NCI-H510A (cell line): ENCODE measurements at places on chromosomes 7 and 10.

DNA sequence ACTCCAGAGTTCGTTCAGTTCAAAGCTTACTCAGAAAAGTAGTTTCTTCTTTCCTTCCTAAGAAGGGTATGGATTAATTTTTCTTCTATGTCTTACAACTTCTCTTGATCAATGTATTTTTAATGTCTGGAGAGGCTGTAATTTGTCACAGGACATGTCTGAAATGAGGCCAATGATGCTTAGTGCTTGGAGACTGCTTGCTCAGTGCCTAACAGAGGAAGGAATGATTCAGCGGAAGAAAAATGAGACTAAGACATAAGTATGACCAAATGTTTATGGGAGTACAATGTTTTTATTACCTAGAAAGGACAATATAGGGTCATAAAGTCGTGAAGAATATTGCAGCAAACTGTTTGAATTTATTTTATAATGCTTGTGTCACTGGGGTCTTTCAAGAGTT is 43.3 kb downstream of the GPR37 start:
- no peak for DNase-seq

- no peak for DNase-seq
These were observed 238.9 kb downstream of the ACTR3B start for GRCh38 chr7:152998420-152998819.

DNA sequence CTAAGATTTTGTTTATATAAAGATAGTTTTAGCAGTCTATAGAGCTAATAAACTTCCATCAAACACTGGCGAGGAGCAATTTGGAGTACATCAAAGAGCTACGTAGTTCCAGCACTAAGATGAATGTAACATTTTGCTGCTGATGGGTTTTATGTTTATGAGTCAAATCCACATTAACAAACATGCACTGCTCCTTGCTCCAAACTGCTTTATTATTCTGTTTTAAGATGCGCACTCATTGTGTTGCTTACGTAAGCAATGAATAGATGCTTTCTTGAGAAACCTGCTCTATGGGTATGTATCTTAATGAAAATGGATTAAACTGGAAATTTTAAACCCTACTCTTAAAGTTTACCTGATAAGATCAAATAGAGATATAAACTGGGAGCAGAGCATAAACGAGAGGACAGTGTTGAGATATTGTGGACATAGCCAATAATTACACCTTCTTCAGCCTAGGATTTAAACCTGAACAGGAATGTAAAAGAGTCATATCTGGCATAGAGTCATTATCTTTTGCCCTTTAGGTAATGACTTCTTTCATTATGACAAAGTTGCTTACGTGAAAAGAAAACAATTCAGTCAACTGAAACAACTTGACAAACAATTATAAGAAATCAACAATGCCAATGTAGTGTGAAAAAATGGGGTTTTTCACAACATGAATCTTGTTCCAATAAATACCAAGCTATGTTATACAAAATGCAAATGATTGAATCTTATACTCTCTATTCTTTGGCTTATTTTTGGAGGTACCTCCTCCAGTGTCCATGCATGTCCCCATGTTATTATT is 153.5 kb upstream of the MTPN start:
- DNase-seq = no peak

GRCh38 chr7:99409192-99409572 is 413 bp downstream of the BUD31 start:
- DNase-seq = no peak

DNA sequence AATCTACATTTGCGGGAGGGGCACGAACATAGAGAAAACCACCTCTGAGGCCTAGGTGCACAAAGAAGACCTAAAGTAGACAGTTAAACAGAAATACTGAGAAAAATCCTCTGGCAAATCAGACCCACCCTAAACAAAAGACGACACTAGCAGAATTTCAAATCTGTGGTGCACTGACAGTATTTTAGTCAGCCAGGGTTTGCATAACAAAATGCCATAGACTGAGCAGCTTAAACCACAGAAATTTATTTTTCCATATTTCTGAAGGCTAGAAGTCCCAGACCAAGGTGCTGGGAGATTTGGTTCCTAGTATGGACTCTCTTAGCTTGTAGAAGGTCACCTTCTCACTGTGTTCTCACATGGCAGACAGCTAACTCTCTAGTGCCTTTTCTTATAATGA is 26.3 kb downstream of the IPMK start:
- no peak for DNase-seq

GRCh38 chr10:85618841-85619240 is 747.8 kb downstream of the GRID1 start:
- no peak for DNase-seq

DNA sequence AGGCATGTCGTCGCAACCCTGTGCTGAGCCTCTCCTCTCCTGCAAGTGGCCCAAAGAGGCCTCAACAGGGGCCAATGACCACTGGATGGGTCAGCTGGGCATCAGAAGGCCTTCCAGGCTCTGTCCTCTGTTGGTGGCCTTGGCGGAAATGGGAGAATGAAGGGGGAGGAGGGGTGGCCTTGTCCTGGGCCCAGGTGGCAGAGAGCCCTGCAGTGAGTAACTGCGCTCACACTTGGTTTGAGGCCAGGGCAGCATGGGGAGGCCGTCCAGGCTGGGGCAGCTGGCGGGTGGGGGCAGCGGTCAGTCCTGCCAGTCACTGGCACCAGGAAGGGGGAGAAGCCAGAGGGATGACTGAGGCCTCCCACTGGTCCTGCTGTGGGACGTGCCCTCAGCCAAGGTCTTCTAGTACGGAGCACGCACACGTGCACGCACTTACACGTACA is 59.8 kb downstream of the LHPP start:
- no peak for DNase-seq

- DNase-seq = no peak
These were observed 85.2 kb downstream of the SORBS1 start for GRCh38 chr10:95475827-95476468.

DNA sequence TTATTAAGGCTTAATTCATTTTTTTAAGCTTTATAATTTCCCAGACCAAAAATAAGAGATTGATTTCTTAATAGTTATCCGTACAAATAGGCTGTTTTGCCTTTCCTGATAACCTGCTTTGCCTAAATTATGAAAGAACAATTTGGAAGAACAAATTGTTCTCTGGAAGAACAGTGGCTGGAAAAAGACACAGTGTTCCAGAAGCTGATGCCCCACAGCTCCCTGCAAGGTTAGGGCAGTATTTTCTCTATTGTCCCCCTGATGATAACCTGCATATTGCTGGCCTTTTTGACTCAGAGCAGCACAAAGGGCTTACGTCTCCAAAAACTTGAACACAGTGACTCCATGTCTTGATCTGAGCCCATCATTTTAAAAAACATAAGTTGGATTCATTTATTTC is 151.5 kb downstream of the CSTF2T start:
- DNase-seq = no peak

DNA sequence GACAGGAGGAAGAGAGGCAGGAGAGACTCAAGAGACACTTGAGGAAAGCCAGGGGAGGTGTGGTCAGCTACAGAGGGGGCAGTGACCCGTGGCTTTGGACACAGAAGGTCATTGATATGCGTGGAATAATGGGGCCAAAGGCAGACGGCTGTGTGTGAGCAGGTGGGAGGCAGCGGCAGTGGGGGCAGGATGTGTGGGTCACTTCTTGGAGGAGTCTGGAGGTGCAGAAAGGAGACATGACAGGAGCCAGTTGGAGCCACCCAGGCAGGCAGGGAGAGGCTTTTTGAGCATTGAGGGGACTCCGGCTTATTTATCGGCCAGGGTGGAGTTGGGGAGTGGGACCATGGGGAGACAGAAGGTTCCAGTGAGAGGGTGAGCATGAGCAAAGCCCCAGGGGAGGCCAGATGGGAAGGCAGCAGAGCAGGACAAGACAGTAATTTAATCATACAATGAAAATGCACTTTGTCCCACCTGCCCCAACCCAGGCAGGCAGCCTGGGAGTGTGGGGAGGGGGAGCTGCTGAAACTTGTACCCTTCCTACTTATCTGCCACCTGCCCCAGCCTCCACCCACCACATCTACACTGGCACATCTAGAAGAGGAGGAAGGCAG is 5.0 kb downstream of the LDB3 start:
- DNase-seq = no peak

DNA sequence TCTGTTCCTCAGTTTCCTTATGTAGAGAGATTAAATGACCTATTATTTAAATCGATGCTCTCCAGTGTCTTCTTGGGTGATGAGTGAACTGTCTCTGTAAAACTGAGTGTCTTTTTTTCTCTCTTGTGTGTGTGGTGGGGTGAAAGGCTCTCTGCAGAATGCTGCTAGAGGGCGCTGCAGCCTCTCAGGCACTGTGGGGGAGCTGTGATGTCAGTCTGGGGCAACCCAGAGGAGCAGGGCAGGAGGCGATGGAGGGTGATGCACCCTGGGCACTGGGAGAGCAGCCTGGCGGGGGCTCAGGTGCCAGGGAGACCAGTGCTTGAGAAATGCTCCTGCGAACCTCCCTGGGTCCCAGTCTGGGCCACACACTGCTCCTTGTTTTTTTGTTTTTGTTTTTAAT is 110.1 kb upstream of the POM121L12 start:
- DNase-seq = no peak
